ENCODE measurements at places on chromosomes 1 and 21.

- no peak for DNase-seq
These were observed 27.8 kb downstream of the ILDR2 start for GRCh38 chr1:166947398-166948043.

DNA sequence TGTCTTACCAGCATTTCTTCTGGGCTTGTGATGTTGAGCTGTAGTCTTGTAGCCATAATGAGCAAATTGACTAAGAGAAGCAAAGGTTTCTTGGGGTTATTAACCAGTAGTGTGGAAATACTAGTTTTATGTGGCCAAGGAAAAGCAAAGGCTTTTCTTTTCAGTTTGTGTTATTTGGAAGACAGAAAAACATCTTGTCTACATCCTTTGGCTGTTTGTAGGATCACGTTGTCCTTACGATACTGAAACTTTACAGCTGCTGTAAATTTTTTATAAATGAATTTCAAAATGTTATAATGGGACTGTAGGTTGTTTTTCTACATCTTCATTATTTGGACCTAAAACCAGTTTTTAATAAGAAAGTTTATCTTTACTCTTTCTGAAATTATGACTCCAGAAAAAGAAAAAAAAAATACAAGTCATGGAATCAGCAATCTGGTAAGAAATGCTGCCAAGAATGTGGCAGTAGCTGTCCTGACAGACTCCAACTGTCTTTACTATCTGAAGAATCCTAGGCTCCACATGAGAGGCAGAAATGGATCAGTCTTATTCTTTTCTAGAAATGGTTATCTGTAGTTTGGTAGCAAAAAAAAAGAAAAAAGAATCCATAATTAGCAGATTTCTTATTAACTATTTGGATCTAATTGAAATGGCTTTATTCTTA lies 41.6 kb upstream of the QSOX1 start:
- no peak for DNase-seq

DNA sequence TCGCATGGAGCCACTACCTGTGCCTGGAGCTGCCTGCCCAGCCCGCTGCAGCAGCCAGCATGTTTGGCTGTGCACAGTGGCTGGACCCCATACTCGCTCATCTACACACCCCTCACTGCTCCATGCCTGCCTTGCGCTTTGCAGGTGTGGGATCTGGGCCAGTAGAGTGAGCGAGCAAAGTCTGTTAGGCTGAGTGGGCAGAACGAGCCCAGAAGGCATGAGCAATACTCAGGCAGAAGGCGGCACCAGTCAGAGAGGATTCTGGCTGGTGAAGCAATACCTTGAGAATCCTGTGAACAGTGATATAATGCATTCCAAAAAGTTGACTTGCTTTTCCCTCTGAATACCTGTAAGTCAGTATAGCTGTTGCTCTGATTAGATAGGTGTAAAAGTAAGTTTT lies 816.4 kb downstream of the KCNT2 start:
- no peak for DNase-seq

- no peak for DNase-seq
These were observed 8.8 kb upstream of the GFI1 start for GRCh38 chr1:92495392-92496063.

- DNase-seq = peak; percentile 31
These were observed 36.8 kb upstream of the RUNX3 start for GRCh38 chr1:24966724-24967346.

- DNase-seq = no peak
These were observed 15.2 kb upstream of the LMX1A start for GRCh38 chr1:165371588-165372225.

- DNase-seq = no peak
These were observed 29.1 kb upstream of the SRP9 start for GRCh38 chr1:225748529-225748928.

GRCh38 chr1:14267991-14268390 lies 330.5 kb upstream of the KAZN start:
- DNase-seq = no peak

GRCh38 chr1:196558411-196558810 lies 49.8 kb downstream of the KCNT2 start:
- DNase-seq = no peak

- no peak for DNase-seq
These were observed 914 bp downstream of the ZNF326 start for GRCh38 chr1:89995598-89996449.

GRCh38 chr1:84991097-84991920 lies 5.6 kb downstream of the MCOLN2 start:
- no peak for DNase-seq

- no peak for DNase-seq
These were observed 155.4 kb upstream of the DUSP10 start for GRCh38 chr1:221897321-221897721.

GRCh38 chr1:99252630-99253029 lies 11.7 kb upstream of the PLPPR4 start:
- no peak for DNase-seq

DNA sequence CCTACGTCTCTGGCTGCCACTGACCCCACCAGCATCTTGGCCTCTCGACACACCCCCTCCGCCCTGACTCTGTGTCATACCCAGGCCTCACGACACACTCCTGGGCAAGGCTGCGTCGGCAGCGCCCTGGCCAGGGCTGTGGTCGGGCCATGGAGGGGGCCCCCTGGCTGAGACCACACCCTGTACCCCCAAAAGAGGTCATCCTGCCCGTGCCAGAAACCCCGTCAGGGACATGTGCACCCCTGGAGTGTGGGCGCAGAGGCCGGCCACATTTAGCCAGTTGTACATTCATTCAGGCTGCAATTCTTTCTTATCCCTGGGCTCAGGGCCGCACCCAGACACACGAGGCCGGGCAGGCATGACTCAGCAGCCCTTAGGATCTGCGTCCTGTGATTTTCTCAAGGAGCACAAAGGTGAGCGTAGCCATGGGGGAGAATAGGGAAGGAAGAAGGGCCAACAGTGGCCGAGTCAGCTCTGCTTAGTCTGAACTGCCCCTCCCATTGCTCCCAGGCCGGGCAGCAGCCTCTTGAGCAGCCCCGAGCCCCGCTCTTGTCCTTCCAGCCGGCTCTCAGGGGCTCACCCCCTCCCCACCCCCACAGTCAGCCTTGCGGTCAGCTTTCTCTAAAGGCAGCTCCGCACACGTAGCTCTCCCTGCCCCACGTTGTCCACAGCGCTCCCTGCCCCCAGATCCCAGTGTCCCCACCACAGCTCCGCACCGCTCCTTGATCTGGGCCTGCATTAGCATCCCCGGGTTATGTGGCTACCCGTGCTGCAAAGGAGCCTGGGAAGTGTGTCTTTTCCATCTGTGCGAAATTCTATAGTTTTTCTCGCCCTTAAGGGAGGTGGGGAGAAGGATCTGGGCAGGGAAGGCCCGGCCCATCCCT lies 7.9 kb downstream of the CSTB start:
- DNase-seq = no peak

GRCh38 chr1:208336137-208336518 lies 91.9 kb upstream of the PLXNA2 start:
- no peak for DNase-seq

- DNase-seq = no peak
These were observed 2.3 kb downstream of the DENND4B start for GRCh38 chr1:153944005-153944826.

GRCh38 chr1:26280333-26281042 lies 602 bp downstream of the SH3BGRL3 start:
- no peak for DNase-seq

DNA sequence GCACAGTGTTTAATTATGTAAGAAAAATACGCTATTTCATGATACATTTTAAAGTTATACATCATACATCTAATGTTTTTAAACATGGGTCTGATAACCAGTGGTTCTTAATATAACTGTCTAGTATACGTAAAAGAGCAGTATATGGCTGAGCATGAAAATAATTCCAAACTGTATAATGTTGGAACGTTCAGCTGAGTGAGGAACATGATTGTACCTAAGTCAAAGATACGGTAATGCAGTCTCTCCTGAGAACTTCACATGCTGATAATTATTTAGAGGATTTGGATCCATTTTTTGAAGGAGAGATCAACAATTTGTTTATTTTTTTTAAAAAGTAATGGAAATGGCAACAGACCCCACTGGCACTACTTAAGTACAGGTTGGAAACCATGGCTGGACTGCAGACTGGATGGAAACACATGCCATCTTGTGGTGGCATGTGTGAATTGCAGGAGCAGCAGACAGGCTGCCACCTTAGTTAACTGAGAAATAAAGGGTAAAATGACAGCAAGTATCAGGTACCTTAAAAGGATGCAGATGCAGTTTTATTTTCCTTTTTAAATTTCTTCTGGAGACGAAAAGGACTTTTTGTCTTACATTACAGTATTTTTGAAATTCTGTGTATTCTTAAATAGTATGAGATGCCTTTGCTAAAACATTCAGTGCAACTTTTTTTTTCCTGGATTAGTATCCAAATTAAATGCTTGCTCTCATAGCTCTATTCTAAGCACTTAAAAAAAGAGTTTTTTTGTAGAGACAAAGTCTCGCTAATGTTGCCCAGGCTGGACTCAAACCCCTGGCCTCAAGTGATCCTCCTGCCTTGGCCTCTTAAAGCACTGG lies 73.8 kb downstream of the MTR start:
- DNase-seq = peak; percentile 6

DNA sequence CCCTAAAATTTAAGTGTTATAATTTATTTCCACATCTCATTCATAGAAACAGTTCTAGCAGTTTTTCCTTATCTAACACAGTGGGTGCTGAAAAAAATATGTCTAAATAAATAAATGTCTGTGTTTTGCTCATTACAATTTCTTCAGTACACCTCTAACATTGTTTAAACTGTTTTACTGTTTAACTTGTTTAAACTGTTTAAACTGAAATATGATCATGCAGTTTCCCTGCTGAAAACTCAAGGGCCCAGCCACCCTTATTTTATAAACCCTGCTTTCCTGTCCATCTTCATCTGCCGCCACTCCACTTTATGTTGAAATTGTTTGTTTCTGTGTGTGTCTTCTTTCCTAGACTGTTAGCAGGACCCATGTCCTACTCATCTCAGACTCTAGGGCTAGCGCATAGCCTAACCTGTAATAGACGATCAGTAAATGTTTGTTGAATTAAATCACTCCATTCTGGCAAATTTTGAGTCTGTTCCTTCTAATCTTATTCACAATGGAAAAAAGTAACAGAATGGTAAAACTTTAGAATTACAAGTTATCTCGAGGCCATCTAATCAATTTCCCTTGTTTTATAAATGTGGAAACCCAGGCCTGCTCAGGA lies 9.4 kb upstream of the PIK3C2B start:
- DNase-seq = no peak

- DNase-seq = peak; percentile 27
These were observed 773 bp downstream of the CNST start for GRCh38 chr1:246566813-246567645.

GRCh38 chr21:41526478-41527087 lies 18.6 kb upstream of the TMPRSS2 start:
- DNase-seq = no peak

DNA sequence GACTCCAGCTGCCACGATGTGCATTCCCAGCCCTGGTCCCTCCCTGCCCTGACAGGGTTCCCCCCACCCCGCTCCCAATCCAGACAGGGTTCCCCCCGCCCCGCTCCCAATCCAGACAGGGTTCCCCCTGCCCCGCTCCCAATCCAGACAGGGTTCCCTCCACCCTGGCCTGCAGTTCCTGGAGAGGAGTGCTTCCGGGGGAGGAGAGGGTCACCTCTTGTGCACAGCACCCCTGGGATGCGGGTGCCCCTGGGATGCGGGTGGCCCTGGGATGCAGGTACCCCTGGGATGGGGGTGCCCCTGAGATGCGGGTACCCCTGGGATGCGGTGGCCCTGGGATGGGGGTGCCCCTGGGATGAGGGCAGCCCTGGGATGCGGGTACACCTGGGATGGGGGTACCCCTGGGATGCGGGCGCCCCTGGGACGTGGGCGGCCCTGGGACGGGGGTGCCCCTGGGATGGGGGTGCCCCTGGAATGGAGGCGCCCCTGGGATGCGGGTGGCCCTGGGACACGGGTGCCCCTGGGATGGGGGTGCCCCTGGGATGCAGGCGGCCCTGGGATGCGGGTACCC lies 36.7 kb upstream of the SLC19A1 start:
- no peak for DNase-seq

- no peak for DNase-seq
These were observed 281.5 kb downstream of the NEGR1 start for GRCh38 chr1:72000809-72001208.

DNA sequence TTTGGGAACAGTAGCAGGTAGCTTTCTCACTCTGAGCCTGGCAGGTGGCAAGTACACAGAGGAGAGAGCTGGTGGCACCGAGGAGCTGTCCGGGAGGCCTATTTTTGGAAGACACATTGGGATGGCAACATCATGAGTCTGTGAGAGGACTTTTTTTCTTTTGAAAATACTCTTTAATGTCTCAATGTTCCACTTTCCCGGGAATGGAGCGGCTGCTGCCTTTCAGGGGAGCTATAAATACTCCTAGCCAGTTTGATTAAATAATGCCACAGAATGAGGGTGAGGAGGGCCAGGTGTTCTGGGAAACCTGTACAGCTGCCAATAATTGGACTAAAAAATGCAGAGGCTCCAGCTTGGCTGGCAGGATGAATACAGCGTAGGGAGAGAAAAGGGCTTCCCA lies 93.3 kb upstream of the COG2 start:
- DNase-seq = no peak

GRCh38 chr1:201606623-201607022 lies 67.7 kb downstream of the NAV1 start:
- no peak for DNase-seq

DNA sequence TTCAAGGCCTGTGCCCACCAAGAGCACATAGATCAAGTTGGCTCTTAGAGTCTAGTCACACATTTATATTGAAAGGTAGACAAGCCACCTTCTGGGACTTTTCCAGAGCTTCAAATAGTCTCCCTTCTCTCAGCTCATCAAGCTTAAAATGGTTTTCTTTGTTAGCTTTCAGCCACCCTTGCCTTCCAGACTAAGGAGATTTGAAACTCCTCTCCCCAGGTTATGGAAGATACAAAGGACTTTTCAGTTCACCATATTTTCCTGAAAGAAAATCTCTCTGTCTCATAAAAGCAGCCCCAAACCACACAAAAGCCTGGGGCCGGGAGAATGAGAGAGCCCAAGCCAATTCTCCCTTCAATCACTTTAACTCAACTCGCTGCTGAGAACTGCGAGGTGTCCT lies 134.1 kb downstream of the ZC3H11B start:
- no peak for DNase-seq

GRCh38 chr1:165628147-165628822 lies 2.7 kb upstream of the MGST3 start:
- DNase-seq = no peak

- no peak for DNase-seq
These were observed 487.6 kb upstream of the CAMK1G start for GRCh38 chr1:209095627-209096595.

- DNase-seq = no peak
These were observed 2.9 kb upstream of the GPR25 start for GRCh38 chr1:200869753-200870391.

DNA sequence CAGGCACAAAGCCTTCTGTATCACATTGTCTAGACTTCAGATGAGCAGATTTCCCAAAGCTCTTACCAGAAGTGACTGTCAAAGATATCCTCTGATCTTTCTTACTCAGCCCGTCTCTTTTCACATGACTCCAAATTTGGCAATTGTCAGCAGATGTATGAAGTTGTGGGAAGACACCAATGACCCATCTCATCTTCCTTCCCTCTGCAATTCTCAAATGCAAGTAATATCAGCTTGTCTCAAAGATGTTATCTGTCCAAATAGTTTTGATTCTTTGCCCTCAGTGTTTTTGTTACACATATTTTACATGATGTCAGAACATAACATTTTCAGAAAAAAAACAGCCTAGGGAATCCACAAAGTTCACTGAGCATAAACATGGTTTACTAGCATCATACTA lies 45.1 kb upstream of the RGS2 start:
- no peak for DNase-seq

- no peak for DNase-seq
These were observed 1.0 kb upstream of the MCOLN2 start for GRCh38 chr1:84997667-84998600.

- DNase-seq = no peak
These were observed 91.6 kb downstream of the PAX7 start for GRCh38 chr1:18722270-18722669.
